Activated CD4-positive, alpha-beta T cell treated with anti-CD3 and anti-CD28 coated beads for 4 hours (primary cell): ENCODE measurements at places on chromosomes 16 and 17.
A peak's percentile ranks its signal among the peaks of the same experiment; 100 is the strongest.

GRCh38 chr16:19123535-19124178, 9.9 kb downstream of the ITPRIPL2 start:
- DNase-seq = no peak

DNA sequence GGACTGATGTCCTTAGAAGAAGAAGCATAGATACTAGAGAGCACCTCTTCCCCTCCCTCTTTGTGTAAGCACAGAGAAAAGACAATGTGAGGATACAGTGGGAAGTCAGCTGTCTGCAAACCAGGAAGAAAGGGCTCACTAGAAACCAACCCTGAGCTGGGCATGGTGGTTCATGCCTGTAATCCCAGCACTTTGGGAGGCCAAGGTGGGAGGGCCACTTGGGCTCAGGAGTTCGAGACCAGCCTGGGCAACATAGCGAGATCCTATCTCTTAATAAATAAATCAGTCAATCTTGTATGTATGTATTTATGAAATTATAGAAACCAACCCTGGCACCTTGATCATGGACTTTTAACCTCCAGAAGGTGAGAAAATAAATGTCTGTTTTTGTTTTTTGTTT, 118.3 kb downstream of the NPIPB5 start:
- no peak for DNase-seq

- no peak for DNase-seq
These were observed 61.3 kb downstream of the PRKCB start for GRCh38 chr16:23896832-23897821.

GRCh38 chr17:35214631-35215273, 20.6 kb upstream of the SLC35G3 start:
- peak; percentile 32 for DNase-seq

DNA sequence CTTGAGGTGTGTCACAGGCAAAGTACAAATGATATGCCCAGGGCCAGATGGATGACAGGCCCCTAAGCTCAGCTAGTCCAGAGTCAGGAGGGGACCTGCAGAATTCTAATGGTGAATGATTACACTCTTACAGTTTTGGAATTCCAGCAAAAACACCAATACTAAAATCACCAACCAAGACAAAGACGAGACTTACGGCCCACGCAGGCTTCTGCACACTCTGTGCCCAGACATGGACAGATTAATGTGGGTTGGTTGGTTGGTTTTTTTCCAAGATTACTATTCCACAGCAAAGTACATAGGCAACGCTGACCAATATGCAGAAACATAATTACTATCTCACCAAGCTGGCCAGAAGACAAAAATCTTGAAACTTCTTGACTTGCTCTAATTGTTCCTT, 9.7 kb downstream of the ADCY9 start:
- DNase-seq = no peak

GRCh38 chr17:62995377-62995885, 29.4 kb downstream of the TANC2 start:
- no peak for DNase-seq

- DNase-seq = no peak
These were observed 10.8 kb downstream of the TAT start for GRCh38 chr16:71565812-71566700.

- DNase-seq = no peak
These were observed 10.6 kb downstream of the TRPV2 start for GRCh38 chr17:16425698-16426659.

DNA sequence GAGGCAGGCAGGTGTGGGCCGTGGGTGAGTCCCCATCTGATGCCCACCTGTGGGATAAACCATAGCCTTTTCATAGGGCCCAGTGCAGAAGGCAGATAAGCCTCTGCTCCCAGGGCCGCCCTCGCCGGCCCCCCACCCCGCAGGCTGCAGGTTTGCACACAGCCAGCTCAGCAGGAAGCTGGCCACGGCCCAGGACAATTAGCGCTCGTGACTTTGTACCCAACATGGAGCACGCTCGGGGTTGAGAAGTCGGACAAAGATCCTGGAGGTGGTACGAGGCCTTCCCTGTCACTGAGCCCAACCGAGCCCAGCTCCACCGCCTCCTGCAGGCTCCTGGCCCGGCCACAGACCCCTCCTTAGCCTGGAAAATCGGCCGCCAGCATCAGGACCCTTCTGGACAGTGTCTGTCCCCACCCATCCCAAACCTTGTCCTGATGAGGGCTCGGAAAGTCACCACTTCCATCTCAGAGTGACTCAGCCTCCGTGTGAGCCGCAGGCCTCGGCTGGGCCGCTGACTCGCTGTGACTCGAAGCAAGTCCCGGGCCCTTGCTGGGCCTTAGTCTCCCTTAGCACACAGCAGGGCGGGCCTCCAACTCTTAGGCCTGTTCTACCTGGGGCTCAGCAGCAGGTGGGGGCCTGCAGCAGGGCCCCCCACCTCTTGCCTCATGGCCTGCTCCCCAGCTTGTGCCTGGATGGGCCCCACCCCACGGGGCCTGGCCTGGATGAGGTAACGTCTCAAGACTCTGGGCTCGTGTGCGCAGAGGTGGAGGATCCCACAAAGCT, 22.7 kb downstream of the FAM83G start:
- no peak for DNase-seq

DNA sequence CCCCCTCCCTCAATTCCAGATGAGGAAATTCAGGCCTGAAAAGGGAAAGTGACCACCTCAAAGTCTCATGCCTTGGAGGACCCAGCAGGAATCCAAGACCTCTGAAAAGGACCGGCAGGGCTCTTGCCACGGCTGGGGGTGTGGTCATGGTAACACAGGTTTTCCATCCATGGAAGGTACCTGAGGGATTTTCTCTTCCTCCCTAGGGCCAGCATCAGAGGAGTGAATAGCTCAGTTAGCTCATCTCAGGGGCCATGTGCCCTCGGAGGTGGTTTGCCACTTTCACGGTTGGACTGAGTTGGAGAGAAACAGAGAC, 1.3 kb downstream of the CIITA start:
- DNase-seq = no peak

DNA sequence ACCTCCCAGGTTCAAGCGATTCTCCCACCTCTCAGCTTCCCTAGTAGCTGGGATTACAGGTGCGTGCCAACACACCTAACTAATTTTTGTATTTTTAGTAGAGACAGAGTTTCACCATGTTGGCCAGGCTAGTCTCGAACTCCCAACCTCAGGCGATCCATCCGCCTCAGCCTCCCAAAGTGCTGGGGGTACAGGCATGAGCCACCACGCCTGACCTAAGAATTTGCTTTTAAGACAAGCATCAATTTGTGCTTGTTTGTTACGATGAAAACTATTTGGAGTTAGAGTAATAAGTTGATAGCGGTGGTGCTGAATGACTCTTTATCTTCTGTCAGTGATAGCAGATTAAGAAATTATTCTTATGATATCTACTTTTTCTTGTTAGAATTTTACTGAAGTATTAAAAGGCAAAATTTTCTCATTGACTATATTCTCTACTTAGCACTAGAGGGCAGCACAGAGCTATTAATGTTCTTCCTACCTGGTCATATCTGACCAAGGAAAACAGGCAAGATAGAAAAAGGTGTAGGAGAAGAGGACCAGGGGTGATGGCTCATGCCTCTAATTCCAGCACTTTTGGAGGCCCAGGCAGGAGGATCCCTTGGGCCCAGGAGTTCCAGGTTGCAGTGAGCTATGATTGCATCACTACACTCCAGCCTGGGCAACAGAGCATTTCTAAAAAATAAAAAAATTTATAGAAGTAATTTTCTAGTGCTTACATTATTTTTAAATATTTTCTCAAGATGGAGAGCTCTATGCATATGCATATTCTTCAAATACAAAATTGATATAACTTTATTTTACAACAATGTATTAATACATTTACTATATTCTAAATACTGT, 24.5 kb downstream of the STXBP4 start:
- DNase-seq = peak; percentile 8

DNA sequence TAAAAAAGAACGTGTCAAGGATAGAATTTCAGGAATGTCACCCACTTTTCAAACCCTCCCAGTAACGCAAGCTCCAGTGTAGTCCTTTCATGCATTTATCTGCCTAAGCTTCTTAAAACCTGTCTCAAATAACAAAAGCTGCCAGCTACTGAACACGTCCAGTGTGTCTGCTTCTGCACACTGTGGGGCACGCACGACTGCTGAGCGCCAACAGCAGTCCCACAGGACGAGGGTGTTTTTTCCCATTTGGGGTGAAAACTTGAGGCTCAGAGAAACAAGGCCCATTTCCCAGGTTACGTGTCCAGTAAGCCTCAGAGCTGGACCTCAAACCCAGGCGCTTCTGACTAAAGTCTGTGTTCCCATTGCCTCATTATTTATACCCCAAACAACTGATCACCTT, 17.2 kb downstream of the NTAN1 start:
- no peak for DNase-seq

- no peak for DNase-seq
These were observed 236.4 kb downstream of the CCDC182 start for GRCh38 chr17:57508671-57509070.

DNA sequence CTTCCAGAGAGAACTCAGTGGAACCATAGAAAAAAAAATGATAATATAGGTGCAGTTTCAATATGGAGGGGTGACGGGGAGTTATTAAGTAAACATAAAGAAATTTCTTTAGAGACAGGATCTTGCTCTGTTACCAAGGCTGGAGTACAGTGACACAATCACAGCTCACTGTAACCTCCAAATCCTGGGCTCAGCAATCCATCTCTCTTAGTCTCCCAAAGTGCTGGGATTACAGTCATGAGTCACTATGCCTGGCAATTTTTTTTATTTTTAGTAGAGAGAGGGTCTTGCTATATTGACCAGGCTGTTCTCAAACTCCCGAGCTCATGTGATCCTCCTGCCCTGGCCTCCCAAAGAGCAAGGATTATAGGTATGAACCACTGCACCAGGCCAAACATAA, 48.8 kb downstream of the NLRC5 start:
- DNase-seq = no peak

- DNase-seq = no peak
These were observed 17.5 kb upstream of the ADCY7 start for GRCh38 chr16:50248845-50249244.

DNA sequence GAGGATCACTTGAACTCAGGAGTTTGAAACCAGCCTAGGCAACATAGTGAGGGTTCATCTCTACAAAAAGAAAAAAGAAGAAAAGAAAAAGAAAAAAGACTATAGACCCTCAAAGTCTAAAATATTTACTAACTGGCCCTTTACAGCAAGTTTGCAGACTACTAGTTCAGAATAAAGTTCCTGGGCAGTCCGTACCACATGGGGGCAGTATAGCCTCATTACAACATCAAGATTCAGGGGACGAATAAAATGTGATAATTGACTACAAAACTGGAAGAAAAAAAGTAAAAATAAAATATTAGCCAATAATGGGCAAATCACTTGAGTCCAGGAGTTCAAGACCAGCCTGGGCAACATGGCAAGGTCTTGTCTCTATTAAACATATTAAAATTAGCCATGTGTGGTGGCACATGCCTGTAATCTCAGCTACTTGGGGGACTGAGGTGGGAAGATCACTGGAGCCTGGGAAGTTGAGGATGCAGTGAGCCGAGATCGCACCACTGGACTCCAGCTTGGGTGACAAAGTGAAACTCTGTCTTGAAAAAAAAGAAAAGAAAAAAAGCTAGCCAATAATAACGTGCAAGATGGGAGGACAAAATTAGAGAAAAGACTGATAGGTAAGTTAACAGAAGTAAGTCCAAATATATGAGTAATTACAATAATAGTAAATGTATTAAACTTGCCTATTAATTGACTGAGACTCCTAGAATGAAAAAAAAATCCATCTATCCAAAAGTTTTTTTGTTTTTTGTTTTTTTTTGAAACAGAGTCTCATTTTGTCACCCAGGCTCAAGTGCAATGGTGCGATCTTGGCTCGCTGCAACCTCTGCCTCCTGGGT, 129.4 kb upstream of the SEC14L1 start:
- DNase-seq = peak; percentile 46

- no peak for DNase-seq
These were observed 765 bp downstream of the KRT19 start for GRCh38 chr17:41527063-41528023.

- DNase-seq = no peak
These were observed 43.6 kb upstream of the RBFOX3 start for GRCh38 chr17:79654350-79654959.

- DNase-seq = no peak
These were observed 241.3 kb downstream of the RBFOX3 start for GRCh38 chr17:79369532-79369931.

DNA sequence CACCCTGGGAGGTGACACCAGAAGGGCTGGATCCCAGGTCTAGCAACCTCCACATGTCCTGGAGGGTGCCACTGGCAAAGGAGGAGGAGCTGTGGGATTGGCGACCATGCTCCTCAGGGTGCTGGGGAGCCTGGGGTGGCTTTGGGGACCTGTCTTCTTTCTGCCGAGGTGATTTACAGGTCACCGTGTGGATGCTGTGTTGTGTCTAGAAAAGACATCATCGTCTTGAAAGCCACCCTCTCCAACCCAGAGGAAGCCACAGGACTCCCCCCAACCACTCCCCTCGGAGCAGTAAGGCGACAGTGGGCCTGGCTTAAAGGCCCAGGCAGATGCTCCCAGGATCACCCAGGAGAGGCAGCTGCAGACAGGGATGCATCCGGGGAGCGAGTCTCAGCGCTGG, 29.7 kb upstream of the FASN start:
- DNase-seq = no peak
